ENCODE measurements at places on chromosomes 7 and 10. TPM values are rescaled to one million over a fixed set of nuclear protein-coding genes. Genes with fewer than 3 reads are reported as not detected.

GRCh38 chr7:63114371-63114985 is 884.2 kb upstream of the ZNF722 start:
- no peak for DNase-seq

- no peak for DNase-seq
Measured at GRCh38 chr10:85791818-85792532, 574.6 kb downstream of the GRID1 start.

Gene HOXA4
- 11.6 TPM for total RNA-seq

- DNase-seq, result no peak
Measured at GRCh38 chr10:122301055-122301810, 30.1 kb downstream of the BTBD16 start.

Gene EPHB4
- 71.6 TPM for total RNA-seq

GRCh38 chr7:93142127-93142526 is 6.1 kb downstream of the SAMD9L start:
- no peak for DNase-seq

DNA sequence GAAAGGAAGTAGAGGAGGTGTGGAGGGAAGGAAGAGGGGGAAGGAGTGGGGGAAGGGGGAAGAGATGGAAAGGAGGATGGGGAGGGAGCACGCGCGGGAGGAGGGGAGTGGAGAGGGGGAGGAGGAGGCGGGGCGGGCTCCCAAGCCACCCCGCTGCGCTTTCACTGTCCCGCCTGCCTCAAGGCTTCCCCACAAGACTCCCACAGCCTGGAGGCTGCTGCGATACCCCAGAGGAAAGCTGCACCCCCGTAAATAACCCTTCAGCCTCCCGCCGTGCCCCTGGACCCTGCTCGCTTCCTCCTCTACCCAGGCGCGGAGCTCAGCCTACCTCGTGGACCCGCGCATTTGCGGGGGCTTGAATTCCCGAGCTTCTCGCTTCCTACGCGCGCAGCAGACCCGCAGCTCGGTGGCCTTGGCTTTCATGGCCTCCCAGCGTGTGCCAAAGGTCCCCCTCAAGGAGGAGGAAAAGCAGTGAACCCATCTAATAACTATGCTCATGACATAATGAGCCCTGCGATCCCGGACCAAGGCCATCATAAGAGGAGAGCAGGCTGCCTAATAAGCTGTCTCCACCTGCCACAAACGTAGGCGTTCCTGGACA is at the start of gene C10orf67:
Gene C10orf67, minus strand, starts transcription at position 557 of the 601 bp plus-strand sequence. Its CDS starts 23 bp downstream, at position 534.
- DNase-seq, result peak; percentile 67

Gene GNG11
- total RNA-seq, result 9.8 TPM

DNA sequence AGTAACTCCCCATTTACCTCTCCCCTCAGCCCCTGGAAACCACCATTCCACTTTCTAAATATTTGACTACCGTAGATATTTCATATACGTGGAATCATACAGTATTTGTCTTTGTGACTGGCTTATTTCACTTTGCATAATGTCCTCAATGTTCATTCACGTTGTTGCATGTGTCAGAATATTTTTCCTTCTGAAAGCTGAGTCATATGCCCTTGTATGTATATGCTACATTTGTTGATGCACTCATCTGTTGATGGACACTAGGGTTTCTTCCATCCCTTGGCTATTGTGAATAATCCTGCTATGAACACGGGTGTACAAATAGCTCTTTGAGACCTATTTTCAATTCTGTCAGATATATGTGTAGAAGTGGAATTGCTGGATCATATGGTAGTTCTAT is 25.8 kb upstream of the TSPAN13 start:
- DNase-seq, result no peak
